ENCODE measurements at places on chromosomes 12 and 14.

DNA sequence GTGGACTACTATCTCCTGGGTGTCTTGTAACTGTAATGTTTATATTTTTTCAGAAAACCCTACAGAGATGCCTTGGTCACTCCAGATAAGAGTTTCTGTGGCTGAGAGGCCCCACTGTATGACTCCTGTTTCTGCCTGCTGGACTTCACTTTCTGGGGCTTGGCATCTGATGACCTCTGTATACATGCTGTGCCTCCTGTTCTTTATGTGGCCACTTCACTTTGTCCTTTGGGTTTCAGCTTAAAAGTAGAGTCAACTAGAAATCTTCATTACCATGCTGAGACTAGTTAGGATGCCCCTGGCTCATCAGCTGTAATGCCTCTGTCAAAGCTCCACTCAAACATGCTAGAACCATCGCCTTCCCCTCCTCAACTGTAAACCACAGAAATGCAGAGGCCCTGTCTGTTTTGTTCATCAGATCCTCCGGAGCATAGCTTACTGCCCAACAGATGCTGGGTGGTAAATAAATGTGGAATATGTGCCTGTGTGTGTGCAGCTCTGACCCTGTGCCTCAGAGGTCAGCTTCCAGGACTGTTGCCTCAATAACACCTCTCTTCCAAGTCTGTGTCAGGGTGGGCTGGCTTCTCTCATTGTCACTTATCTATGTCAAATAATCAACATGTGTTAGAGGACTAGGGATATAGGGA, 25.5 kb downstream of the ZNF664 start:
- no peak for DNase-seq

GRCh38 chr12:109881752-109882151, 1.4 kb upstream of the GLTP start:
- no peak for DNase-seq

DNA sequence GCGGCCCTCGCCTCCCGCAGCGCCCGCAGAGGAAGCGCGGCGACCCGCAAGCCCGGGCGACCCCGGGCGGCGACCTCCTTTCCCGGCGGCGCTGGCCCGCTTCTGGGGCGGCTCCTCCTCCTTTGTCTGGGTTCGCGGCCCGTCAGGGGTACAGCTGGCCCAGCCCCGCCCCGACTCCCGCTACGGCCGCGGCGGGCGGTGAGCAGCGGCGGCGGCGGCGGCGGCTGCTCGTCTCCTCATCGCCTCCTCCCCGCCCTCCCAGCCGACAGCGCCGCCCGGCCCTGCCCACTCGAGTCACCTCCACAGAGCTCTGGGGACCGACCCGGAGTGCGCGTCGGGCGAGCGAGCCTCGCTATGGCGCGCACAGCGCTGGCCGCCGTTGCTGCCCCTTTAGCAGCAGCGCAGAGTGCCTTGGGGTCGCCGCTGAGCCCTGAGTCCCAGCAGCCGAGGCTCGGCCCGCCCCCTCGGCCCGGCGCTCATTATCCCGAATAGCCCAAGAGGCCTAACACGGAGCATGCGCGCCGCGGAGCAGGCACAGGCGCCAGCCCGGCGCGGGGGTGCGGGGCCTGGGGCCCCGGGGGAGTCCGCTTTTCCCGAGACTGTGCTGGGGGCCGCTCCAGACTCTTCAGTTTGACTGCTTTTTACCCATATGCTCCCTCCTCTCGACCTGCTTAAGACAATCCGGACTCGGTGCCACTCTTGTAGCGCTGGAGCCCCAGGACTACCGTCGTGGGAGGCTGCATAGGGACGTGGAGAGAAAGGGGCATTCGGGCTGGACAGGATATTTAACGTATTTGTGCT, at the start of gene SOS2:
TSS of gene SOS2 (minus strand) at position 104 of the 801 bp plus-strand sequence. CDS start 295 bp downstream, outside the sequence.
- peak; percentile 71 for DNase-seq

DNA sequence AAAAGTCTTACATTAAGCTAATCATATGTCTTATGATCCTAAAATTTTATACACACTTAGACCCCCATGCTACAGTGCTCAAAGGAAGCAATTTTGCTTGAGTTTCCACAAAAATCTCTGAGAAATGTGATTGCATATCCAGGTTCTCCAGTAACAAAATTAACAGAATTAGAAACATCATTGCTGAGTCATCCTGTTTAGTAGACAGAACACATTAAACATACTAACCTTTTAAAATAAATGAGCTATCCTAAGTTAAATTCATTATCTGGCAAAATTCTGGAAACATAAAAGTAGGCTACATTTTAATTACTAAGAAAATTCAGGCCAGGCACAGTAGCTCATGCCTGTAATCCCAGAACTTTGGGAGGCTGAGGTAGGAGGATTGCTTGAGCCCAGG, 94.7 kb downstream of the DENND5B start:
- DNase-seq, result no peak

DNA sequence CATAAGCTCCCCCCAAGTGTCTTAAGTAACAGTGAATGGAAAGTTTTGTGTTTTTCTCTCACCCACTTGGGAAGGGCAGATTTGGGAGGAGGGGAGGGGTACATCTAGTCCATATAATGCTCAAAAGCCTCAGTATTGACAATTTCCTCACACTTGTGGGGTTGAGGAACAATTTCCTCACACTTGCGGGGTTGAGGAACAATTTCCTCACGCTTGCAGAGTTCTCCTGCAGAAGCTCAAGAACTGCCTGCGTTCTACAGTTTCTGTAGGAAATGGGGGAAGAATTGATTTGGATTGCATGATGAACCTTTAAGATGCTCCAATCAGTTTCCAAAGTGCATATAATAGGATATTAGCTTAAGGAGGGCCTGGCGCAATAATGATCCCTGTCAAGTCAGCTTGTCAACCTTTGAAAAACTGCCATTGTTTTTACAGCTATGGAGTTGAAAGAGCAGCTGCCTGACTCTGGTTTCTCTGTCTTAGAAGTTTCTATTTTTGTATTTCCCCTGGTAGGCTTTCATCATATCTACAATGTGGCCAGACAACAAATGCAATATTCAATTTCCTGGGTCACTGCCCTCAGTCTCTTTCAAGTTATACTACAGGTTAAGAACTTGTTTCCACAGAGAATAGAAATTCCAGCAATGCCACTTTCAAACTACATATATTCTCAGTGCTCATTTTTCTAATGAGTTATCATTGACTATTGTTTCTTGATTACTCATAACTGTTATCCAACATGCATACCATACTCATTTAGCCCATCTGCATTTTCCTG, 66.5 kb downstream of the PLEKHG7 start:
- DNase-seq, result no peak

- DNase-seq, result no peak
Observed at GRCh38 chr14:71967704-71968103, 35.5 kb downstream of the RGS6 start.

GRCh38 chr14:20440882-20441281, 4.9 kb upstream of the KLHL33 start:
- no peak for DNase-seq

DNA sequence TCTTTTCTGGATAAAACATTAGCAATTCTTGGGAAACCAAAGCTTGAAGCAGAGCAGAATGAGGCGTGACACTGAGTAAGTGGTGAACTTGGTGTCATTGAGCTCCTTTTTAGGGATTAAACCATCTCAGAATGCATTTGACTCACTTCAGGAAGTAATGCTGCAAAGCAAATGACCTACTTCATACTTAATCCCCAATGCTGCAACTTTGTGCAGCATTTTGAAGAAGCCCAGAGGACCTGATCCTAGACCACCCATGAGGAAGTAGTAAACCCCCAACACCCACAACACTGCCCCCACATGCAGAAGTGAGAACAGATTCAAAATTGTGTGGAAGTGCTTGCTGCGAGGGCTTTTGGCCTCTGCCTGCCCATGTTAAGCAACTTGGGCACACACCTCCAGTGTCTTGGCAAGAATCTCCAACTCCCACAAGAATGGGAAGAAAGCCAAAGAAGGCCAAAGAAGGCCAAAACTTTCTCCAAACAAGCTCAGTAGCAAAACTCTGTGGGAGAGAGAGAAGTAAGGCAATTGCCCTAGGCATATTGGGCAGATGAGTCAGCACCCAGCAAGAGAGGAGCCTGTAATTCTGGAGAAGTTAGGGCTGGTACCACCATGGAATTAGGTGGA, 69.2 kb upstream of the ETV6 start:
- DNase-seq, result no peak

DNA sequence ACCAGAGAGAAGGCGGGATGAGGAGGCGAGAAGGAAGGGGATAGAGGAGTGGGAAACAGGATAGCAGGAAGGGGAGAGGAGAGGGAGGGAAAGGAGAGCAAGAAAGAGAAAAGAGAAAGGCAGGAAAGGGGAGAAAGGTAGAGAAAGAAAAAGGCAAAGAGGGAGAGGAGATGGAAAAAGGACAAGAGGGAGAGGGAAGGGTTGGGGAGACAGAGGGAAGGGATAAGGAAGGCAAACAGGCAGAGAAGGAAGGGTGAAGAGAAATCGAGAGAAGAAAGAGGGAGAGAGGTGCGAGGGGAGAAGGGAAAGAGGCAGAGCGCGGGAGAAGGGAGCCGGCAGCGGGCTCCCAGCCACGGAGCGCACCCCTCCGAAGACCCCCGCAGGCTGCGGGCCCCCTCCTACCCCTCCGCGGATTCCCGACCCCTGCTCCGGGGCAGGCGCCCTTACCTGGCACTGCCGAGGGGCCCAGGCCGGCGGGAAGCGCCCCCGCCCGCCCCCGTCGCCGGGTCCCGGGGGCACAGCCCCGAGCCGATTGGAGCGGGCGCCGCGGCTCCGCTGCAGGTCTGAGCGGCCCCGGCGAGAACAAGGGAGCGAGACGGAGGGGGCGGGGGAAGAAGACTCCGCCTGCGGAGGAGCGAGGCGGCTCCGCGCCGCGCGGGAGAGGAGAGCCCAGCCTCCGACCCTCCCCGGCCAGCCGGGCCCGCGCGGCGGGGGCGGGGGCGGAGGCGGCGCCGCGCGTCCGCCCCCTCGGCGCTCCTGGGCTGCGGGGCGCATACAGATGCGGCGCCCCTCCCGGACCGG, at the start of gene CDH24:
TSS of gene CDH24 (minus strand) at position 565 of the 801 bp plus-strand sequence. CDS start 1,787 bp downstream, outside the sequence.
- DNase-seq, result no peak

- DNase-seq, result no peak
Observed at GRCh38 chr14:104912053-104912452, 12.6 kb upstream of the PLD4 start.

GRCh38 chr12:67669217-67669933, 20.8 kb downstream of the DYRK2 start:
- no peak for DNase-seq

GRCh38 chr12:100576331-100577036, 3.0 kb downstream of the GAS2L3 start:
- DNase-seq, result no peak

Measured in NT2/D1 (cell line).